Stimulated activated CD4-positive, alpha-beta T cell treated with anti-CD3 and anti-CD28 coated beads, Interleukin-15, amount 100 ng/mL, for 1 hour (primary cell): ENCODE measurements at places on chromosomes 3 and 15.

DNA sequence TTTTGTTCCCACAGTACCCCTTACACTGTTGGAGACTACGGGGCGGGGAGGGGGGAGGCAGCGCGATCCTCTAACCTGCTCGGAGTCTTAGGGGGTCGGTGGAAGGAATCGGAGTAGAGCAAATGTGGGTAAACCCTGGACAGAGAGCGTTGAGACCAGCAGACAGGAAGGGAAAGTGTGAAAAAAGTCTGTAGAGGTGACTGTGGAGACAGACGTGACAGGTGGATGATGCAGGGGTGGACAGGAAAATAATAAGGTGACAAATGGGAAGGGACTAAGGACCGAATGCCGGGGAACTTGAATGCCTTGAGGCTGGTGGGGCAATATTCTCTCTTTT, 424 bp downstream of the EAF2 start:
- no peak for DNase-seq

DNA sequence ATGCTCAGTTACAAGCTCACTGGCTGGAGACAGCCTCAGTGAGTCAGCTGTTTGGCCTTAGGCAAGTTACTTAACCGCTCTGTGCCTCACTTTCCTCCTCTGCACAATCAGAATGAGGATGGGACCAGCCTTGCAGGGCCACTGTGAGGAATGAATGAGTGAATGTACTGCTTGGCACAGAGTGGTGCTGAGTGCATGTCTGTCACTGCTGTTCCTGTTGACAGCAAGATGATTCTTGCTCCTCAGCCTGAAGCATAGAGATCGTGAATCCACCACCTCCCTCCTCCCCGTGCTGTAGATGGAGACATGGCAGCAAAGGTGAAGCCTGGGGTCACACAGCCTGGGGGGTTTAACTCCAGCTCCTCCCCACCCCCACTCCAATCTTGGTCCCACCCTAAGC, 14.6 kb upstream of the GRIP2 start:
- no peak for DNase-seq

GRCh38 chr3:159158213-159158612, 356.4 kb downstream of the MFSD1 start:
- no peak for DNase-seq

GRCh38 chr3:24538891-24539290, 44.2 kb upstream of the THRB start:
- DNase-seq: no peak

- no peak for DNase-seq
These were observed 107.0 kb downstream of the ALCAM start for GRCh38 chr3:105473521-105474223.

DNA sequence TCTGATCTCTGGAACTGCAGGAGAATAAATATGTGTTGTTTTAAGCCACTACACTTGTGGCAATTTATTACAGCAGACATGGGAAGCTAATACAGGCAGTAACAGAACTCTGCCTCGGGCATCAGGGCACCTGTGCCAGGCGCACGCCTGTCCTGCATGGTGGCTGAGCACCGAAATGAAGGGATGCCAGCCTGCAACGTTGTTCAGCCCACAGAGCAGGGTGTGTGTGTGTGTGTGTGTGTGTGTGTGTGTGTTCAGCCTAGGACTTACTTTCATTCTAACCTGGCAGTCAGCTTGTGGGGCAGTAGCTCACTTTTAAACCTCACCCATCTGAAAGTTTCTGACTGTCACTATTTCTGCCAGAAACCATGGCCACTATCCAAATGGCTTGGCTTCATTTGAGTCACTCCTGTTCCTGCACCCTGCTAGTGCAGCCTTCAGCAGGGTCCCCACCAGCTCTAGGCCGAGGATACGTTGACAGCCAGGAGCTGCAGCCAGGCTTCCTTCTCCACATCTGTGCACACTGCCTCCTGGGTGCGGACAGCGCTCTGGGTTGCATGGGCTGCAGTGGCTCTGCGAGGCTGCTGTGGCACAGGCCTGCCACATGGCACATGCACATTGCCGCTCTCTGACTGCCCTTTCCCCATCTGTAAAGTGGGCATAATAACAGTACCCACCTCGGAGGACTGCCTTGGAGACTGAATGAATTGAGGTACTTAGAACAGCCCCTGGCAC, 4.5 kb downstream of the UROC1 start:
- no peak for DNase-seq

- DNase-seq: no peak
These were observed 18.5 kb downstream of the TTC23 start for GRCh38 chr15:99230867-99231266.

GRCh38 chr15:29067949-29068348, 182.2 kb downstream of the APBA2 start:
- no peak for DNase-seq

DNA sequence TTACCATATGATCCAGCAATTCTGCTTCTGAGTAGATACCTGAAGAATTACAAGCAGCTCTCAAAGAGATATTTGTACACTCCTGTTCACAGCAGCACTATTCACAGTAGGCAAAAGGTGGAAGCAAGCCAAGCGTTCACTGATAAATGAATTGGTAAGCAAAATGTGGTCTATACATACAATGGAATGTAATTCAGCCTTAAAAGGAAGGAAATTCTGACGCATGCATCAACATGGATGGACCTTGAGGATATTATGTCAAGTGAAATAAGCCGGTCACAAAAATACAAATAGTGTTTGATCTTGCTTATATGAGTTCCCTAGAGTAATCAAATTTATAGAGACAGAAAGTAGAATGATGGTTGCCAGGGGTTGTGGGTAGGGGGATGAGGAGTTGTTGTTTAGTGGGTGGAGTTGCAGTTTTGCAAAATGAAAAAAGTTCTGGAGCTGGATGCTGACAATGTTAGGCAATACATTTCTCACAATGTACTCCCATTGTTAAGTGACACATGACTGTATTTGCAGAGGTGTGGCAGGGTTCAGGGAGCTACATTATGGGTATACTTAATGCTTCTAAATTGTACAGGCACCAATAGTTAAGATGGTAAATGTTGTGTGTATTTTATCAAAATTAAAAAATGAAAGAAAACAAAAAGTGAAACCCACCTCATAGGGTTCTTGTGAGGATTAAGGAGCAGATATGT, 26.7 kb downstream of the SLC6A1 start:
- DNase-seq: no peak

GRCh38 chr3:51374456-51374855, 10.6 kb upstream of the MANF start:
- no peak for DNase-seq

DNA sequence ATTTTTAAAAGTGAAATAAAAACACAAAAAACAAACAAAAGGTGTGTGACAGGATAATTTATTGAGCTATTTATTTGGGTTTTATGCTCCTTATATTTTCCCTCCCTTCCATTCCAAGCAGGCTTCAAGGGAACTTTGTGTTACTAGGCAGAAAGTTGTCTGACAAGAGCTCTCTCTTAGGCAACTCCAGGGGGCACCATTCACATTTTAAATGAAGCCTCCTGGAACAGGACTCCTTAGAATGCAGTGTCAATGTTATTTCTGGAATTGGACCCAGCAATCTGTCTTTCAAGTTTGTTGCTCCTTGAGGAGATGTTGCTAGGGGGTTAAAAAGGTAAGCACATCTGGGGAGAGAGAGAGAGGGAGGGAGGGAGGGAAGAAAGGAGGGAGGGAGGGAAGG, 5.4 kb upstream of the RFX7 start:
- DNase-seq: no peak

DNA sequence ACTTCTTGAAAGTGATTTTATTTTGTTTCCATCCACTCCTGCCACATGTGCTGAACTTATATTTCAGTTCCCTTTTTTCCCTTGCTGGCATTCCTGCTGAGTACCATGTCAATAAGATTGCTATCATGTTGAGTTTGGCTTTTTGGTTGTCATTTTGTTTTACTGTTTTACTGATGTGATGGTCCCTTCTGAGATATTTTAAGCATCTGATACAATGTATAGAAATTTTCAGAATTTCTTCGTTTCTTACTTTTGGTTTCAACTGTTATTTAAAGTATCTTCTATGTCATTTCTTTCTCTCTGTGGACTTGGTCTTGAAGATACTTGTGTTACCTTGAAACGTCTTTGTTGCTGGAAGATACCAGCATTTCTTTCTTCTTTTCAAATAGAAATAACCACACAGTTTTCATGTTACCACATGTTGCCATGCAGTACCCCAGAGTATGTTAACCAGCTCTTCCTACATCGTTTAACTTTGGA, 14.1 kb downstream of the SIDT1 start:
- no peak for DNase-seq

DNA sequence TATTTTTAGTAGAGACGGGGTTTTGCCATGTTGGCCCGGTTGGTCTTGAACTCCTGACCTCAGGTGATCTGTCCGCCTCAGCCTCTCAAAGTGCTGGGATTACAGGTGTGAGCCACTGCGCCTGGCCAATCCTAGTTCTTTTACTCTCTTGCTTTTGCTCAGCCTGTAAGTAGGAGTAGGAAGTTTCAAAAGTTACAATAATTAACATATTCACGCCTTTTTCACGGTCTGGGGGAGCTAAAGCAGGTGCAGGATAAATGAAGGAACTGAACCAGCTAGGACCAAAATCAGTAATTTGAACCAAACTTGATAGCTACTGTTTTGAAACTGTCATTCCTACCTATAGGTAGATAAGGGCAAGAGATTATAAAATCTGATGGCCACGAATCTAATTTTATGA, 98.5 kb downstream of the CACNA1D start:
- DNase-seq: no peak

- no peak for DNase-seq
These were observed 105.7 kb downstream of the SNRPN start for GRCh38 chr15:25060472-25060803.

DNA sequence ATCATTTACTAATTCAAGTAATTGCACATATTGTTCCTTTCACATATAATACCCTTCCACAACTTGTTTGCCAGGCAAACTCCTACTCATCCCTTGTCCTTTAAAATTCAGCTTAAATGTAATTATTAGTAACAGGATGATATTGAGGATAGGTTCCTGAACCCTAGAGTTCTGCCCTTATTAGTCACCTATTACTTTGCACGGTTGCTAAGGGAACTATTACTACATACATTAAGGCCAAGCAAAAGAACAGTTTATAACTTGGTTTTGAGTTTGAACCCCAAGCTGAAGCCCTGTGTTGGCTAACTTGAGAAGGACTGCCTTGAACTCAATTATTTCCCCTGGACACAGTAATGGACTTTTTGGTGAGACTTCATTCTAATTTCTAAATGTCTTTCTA, 529.7 kb downstream of the IGSF11 start:
- no peak for DNase-seq
